Caki2 (cell line): ENCODE measurements at places on chromosomes 12 and 14.

GRCh38 chr14:102775855-102776760, 1.1 kb upstream of the TRAF3 start:
- DNase-seq, result peak; percentile 48

DNA sequence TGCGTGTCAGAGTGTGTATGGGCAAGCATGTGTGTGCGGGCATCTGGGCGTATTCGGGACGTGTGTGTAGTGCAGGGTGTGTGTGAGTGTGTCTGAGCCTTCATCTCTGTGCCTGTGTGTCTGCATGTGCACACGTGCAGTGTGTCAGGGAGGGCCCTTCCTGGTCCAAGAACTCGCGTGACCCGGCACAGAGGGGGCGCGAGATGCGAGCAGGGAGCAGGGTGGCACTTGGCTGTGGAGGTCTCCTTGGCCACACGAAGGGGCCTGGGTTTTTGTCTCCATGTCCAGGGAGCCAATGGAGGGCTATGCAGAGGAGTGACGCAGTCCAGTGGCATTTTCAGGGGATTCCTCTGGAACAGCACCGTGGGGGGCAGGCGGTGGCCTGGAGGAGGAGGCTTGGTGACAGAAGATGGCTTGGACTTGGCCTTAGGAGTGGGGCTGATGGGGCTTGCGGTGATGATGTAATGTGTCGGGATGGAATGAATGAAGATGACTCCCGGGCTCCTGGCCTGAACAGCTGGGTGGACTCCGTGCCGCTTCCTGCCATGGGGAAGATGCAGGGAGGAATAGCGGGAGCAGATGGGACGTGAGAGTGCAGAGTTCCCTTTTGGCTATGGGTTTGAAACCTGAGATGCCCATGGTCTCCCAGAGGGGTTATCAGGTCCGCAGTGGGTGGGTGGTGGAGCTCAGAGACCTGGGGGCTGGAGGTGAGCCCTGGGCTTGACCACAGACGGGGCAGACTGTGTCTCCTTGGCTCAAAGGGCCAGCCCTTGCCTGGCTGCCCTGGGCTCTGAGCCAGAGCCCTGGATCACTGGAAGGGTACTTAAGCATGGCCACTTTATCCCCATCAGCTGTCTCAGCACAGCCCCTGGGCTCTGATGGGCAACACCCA, 208.3 kb downstream of the PHETA1 start:
- no peak for DNase-seq

GRCh38 chr12:6033546-6033945, 88.5 kb upstream of the ANO2 start:
- no peak for DNase-seq

DNA sequence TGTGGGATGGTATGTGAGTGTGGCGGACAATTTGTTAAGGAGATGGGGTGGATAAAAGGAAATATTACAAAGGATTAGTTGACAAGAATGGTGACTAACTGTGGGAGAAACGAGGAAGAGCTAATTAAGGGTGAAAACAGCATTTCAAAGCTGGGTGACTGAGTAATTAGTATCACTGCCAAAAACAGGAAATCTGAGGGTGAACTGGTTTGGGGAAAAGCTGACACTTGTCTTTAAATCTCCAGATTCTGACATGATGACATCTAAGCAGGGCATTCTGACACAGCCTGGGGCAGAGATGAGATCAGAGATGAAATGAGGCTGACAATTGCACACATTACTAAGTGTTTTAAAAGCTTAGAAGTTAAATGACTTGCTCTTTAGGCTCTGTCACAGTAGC, 42.4 kb upstream of the CCDC175 start:
- no peak for DNase-seq

DNA sequence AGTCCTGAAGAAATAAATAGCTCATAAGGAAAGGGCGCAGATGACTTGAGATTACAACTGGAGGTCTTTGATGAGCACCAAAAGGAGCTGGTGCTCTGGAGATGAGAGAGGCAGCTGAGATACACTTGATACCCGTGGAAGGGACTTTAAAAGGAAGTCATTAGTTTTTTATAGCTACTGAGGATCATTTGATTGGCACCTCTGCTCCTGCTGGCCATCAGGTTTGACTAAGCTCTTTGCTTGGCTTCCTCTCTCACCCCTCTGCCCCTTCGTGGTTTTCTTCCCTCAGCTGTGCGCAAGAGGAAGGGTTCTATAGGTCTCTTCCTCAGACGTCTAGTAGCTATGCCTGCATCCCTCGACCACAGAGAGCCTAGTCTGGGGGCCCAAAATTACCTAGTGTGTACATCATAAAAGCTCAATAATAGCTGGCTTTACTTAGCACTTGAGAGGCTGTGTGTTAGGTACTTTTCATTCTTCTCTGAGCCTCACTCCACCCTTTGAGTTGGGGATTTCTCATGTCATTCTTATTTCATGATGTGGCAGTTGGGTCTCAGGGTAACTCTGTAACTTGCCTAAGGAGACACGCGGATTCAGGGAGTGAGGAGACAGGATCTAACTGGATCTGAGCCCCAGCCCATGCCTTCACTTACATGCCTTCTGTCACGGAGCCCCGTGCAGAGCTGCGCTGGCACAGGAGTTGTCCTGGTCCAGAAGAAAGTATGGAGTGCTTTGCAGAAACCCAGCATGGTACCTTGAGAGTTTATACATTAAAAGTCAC, 68.4 kb upstream of the ASPG start:
- DNase-seq, result no peak

DNA sequence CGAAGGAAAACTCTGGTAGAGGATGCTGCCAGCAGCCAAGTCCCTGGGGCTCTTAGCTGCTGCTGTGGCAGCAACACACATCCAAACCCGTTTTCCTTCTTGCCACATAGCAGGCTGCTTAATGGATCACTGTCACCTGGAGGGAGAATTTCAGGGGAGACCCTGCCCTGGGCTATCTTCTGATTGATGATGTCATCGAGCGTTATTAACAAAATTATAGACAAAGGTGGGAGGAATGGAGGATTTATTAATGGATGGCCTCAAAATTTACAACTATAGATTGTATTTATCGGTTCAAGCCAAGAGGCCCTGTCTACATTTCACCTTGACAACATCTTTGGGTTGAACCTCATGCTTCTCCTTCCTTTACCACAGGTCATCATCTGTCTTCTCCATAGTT, 120.8 kb upstream of the PZP start:
- DNase-seq, result no peak

GRCh38 chr14:62914025-62914424, 131.2 kb downstream of the KCNH5 start:
- DNase-seq, result no peak

- no peak for DNase-seq
These were observed 7.4 kb downstream of the PAPLN start for GRCh38 chr14:73244541-73245290.

GRCh38 chr12:122094735-122095631, 16.4 kb downstream of the MLXIP start:
- no peak for DNase-seq

DNA sequence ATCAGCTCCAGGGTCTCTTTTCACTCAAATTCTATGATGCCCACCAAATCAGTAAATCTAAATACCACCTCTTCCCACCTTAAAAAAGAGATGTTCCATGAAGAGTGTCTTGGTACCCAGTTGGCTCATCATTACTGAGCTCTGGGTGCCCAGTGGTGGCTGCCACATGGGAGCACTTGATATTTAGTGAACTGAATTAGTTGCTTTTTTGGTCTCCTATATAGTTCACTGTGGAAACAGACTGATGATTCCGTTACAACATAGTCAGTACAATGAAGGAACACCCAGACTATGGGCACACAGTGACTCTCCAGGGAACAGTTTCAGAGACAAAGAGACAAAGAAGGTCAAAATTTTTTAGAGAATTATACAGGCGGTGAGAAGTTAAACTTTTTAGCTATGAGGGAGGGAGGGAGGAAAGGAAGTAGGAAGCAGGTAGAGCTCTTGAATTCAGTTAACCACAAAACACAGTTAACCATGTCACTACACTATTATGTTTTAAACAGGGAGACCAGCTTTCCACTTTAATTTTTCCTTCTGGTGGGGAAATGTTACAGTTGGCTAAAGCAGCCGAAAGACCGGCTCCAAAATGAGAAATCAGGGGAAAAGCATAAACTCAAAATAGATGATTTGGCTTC, 14.6 kb upstream of the YY1 start:
- no peak for DNase-seq

GRCh38 chr14:93986955-93987354, 10.1 kb upstream of the CCDC197 start:
- no peak for DNase-seq
